Activated CD4-positive, CD25-positive, alpha-beta regulatory T cell (primary cell): ENCODE measurements at places on chromosomes 2 and 18.

DNA sequence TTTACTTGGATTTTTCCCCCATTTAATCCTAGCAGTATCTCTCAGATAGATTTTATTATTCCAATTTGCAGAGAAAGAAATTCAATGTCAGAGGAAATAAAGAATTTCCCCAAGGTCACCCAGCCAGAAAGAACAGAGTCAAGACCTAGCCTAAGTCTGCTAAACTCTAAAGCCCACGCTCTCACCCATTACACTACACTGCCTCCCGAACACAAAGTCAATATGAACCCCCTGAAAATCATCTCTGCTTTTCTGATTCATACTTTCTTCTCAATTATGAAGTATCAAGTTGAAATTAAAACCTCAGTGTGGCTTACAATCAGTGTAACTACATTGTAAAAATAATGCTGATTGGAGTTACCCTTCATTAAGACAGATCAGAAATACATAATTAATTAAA is 89.6 kb downstream of the METTL8 start:
- DNase-seq = no peak

- no peak for DNase-seq
Measured at GRCh38 chr2:190564838-190565237, 30.3 kb upstream of the NEMP2 start.

- no peak for DNase-seq
Measured at GRCh38 chr2:231655894-231656293, 52.4 kb upstream of the PTMA start.

- no peak for DNase-seq
Measured at GRCh38 chr2:124920448-124920847, 895.4 kb downstream of the CNTNAP5 start.

DNA sequence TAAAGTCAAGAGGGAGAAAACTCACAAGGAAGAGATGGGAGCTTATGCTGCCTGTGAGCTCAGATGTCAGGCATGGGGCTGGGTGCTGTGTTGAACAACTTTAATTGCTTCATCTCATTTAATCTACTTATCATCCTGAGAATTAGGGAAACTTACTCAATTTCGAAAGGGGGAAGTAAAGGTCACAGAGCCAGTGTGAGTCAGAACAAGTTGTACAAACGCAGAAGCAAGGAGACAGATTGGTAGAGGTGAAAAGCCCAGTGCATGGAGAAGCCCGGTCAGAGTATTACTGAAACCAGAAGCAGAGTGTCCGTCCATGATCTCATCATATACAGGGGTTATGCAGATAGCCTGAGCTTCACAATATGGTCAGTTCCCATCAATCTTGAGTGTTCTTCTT is 281.1 kb upstream of the POU3F3 start:
- no peak for DNase-seq
